Activated CD4-positive, alpha-beta T cell treated with anti-CD3 and anti-CD28 coated beads, Interleukin-2, amount 10 ng/mL, durations not matched to agents 7 days and 5 days (primary cell): ENCODE measurements at places on chromosomes 2 and 18. TPM values are rescaled to one million over a fixed set of nuclear protein-coding genes. Genes with fewer than 3 reads are reported as not detected.

DNA sequence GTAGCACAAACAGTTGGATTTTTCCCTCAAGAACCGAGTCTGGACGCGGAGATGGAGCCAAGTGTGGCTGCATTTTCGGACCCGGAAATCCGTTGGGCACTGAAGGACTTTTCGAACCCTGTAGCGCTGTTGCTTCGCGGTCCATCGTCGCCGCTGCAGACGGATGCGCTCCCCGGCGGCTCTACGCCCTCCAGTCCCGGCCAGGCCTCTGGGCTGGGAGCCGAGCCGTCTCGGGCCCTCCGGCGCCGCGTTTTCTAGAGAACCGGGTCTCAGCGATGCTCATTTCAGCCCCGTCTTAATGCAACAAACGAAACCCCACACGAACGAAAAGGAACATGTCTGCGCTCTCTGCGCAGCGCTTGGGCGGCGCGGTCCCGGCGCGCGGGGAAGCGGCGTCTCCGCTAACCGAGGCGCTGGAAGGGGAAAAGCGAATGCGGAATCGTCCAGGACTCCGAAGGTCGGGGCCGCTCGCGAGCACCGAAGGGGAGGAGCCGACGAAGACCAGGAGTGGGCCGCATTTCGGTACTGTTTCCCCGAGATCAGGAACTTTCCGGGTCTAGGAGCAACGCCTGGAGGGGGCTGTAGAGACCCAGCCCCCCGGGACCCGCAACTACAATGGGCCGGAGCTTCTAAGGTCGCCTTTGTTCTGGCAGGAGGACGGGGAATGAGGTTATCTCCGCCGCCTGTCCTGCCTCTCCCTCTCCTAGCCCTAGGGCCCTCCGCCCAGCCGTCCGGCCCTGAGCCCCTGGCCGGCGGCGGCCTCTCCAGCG lies 3.2 kb downstream of the EMX1 start:
- H3K4me3 ChIP-seq: peak overlapping the region; percentile 38
- peaks cover 11% of the 10 kb centered on the region for H3K4me1 ChIP-seq
- DNase-seq: no peak
- peaks cover 66% of the 10 kb centered on the region for H3K27me3 ChIP-seq

- H3K4me1 ChIP-seq: no peaks in the 10 kb centered on the region
- no peaks in the 10 kb centered on the region for H3K36me3 ChIP-seq
- H3K4me3 ChIP-seq: no peak overlapping the region
- no peak overlapping the region for H3K27ac ChIP-seq
Measured at GRCh38 chr18:11066038-11066437, 83.3 kb downstream of the PIEZO2 start.

DNA sequence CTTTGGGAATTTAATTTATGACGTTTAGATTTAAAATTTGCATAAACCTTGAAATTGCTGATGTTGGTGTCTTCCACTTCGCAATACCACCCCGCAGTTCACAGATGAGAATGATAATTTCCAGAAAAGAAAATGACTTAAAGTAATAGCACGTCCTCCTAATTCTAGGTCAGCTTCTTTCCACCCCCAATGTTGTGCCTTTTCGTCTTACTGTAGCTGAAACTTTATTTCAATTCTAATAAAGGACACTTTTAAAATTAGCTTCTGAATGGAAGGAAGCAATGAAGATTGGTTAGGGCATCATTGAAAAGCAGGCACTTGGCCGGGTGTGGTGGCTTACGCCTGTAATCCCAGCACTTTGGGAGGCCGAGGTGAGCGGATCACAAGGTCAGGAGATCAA lies 107.4 kb downstream of the MYCN start:
- no peaks in the 10 kb centered on the region for H3K36me3 ChIP-seq
- H3K27me3 ChIP-seq: no peaks in the 10 kb centered on the region
- no peak overlapping the region for H3K27ac ChIP-seq
- no peak for DNase-seq

DNA sequence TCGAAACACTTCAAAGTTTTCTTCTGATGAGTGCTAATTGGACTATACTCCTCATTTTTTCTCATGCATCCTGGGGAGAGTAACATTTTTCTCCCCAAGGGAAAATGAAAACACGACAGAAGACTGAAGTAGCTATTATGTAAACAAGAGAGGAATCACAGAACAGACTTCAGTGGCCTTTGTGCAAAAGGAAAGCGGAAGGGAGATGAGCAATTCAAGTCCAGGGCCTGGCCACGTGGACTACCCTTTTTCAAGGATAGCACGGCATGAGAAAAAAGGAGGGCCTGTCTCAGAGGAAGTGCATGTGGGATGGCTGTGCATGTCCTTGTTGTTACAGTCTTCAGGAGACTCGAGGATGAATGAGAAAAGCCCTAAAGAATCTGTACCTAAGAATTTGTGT lies 43.8 kb upstream of the KCNE4 start:
- no peak for DNase-seq

GRCh38 chr2:219831957-219832356 lies 204.5 kb downstream of the SLC4A3 start:
- no peaks in the 10 kb centered on the region for H3K36me3 ChIP-seq
- no peak overlapping the region for H3K27ac ChIP-seq
- no peaks in the 10 kb centered on the region for H3K27me3 ChIP-seq
- no peak for DNase-seq
- H3K4me3 ChIP-seq: no peak overlapping the region

The ITGA4 gene
- 163 TPM for total RNA-seq

The PER2 gene
- 11.8 TPM for total RNA-seq

The GATA6 gene
- total RNA-seq: not detected

DNA sequence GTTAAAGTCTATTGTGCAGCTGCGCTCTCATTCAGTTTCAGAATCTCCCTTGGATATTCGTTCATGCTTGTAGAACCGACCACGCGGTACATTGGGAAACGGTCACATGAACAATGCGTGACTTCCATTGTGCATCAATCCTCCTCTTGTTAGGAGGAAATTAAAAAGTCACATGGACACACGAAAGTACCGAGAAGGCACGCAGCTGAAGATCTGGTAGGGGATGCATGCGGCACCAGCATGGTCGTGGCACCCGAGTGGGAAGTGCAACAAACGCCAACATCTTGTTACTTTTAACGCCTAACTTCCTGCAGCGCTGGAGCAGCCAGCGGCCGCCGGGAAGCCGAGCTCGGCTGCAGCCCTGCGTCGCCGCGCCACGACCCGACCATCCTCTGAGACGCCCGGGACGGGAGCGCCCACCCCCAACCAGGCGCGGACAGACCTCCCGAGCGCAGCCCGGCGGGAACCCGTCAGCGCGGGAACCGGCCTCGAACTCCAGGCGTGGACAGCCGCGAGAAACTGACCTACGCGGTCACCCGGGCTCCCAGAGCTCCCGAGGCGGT lies 412 bp downstream of the OSBPL1A start:
- no peak overlapping the region for H3K27ac ChIP-seq
- H3K4me3 ChIP-seq: peak overlapping the region; percentile 85
- H3K4me1 ChIP-seq: peaks cover 15% of the 10 kb centered on the region
- no peaks in the 10 kb centered on the region for H3K36me3 ChIP-seq

The CDH19 gene
- not detected for total RNA-seq

The ALPP gene
- total RNA-seq: not detected

The WNT6 gene
- total RNA-seq: not detected

DNA sequence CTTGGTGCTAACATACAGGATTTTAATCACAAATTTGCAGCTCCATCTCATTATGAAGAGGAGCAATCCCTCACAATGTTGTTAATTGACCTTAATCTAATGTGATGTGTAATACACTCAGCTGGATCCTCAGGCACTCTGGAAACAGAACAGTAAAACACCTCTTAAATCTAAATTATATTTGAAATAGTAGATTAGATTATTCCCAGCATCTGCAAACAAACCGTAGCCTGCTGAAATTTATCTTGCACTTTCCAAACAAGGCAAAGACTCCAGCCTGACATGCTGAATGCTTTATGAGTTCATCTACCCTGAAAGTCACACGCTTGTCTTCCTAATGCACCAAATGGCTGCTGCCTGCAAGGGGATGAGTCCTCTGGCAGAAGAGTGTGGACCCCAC lies 402.3 kb upstream of the GYPC start:
- DNase-seq: no peak
- no peaks in the 10 kb centered on the region for H3K4me1 ChIP-seq
- no peak overlapping the region for H3K27ac ChIP-seq
- H3K4me3 ChIP-seq: no peak overlapping the region
- peaks cover 2% of the 10 kb centered on the region for H3K27me3 ChIP-seq

DNA sequence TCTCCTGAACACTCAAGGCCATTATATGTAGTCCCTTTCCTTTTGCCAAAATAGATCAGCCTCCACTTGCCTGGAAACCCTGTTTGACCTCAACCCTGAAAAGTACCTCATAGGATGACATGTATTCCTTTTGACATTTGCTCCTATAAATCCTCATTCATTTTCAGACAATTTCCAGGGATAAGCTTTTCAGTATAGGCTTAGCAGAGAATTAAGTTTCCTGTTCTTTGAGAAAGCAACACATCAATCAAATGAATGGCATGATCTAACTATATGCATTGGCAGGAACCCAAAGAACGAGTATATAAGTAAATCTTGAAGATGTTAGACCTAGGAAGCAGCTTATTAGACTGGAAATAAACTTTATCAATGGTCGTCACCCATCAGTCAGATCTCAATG lies 483.0 kb downstream of the CCDC85A start:
- no peak overlapping the region for H3K27ac ChIP-seq
- H3K27me3 ChIP-seq: no peaks in the 10 kb centered on the region
- no peak overlapping the region for H3K4me3 ChIP-seq
- H3K4me1 ChIP-seq: no peaks in the 10 kb centered on the region
- DNase-seq: no peak
- no peaks in the 10 kb centered on the region for H3K36me3 ChIP-seq

DNA sequence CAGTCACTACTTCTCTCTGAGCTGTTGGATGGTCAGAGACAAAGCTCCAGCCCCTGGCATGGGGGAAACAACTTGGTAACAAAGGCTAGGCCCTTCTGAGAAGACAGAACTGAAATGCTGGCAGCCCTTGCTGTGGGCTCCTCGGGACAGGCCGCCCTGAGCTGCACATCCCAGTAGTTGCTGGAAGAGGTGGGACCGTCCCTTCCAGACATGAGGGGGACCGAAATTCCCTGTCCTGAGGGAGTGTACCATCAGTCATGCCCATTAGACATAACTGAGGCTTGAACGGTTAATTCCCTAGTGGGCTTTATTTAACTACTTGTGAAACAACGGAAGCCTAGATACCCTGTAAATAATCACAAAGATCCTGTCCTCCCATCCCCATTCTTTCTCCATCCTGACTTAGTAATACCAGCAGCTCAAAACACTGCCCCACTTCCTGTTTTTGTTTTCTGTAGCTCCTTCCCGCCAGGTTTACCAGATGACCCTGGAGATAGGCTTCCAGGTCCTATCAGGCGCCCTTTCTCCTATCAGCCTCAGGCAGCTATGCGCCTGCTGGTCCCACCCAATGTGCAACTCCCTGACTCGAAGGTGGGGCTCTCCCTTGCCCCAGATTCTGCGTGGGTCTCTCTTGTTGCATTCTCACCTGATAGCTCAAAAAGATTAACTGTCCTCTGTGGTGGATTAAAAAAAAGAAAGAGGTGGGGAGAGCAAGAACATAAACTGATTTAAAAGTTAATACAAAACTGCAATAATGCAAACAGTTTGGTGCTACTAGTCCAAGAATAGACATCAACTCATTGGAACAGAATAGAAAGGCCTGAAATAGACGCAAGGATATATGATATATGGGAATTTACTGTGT lies 37.0 kb upstream of the NT5DC4 start:
- H3K4me1 ChIP-seq: peaks cover 28% of the 10 kb centered on the region
- H3K27ac ChIP-seq: no peak overlapping the region
- no peaks in the 10 kb centered on the region for H3K27me3 ChIP-seq
- H3K4me3 ChIP-seq: no peak overlapping the region
- H3K36me3 ChIP-seq: no peaks in the 10 kb centered on the region
- DNase-seq: no peak

- DNase-seq: no peak
- peaks cover 10% of the 10 kb centered on the region for H3K27me3 ChIP-seq
- peaks cover 11% of the 10 kb centered on the region for H3K4me1 ChIP-seq
- H3K27ac ChIP-seq: no peak overlapping the region
Measured at GRCh38 chr2:151844211-151844896, 16.1 kb upstream of the ARL5A start.
